B cell (primary cell): ENCODE measurements at places on chromosomes 5 and 9.

- no peak overlapping the region for H3K27ac ChIP-seq
- DNase-seq = no peak
- no peaks in the 10 kb centered on the region for H3K36me3 ChIP-seq
- no peak overlapping the region for H3K4me3 ChIP-seq
- H3K4me1 ChIP-seq = no peaks in the 10 kb centered on the region
Measured at GRCh38 chr9:135009794-135010585, 77.5 kb upstream of the OLFM1 start.

DNA sequence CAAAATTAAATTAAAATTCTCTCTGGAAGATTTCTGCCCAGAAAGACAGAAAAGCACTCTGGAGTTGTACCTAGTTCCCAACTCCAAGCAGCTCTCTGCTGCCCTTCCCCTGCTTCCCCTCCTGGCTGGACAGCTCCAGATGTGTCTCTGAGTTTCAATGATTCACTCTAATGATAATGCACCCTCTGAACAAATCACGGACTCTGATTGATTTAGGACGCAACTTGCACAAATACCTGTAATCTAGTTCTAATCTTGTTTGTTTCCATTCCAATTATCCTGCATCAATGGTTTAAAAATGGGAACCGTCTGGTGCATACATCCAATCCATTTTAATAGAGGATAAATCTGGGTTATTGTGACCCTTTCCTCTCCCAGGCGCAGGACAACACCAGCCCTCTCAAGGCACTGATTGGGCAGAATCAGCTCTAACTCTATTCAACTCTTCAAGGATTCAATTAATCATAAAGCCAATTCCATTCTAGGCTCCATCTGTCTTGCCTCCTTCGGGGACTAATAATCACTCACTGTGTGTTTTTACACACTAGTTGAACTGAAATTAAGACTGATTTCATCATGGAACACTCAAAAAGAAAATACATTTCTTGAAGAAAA, 111.2 kb upstream of the LRRTM2 start:
- H3K36me3 ChIP-seq = no peaks in the 10 kb centered on the region
- no peak overlapping the region for H3K4me3 ChIP-seq
- no peak for DNase-seq
- no peak overlapping the region for H3K27ac ChIP-seq

DNA sequence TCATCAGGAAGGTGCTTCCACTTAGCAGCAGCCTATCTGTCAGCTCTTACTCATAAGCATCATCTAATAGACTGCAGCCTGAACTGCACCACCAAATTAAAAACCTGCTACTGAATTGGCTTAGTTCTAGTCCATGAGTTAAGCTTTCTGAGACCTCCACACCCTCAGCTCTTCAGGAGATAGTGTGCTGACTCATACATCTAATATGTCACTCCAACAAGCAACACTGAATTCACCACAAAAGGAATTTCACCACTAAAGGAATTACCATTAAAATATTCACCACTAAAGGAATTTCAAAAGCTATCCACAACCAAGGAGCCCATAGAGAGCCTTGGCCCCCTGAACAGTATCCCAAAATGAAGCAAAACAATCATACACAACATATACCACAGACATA, 418.5 kb upstream of the RORB start:
- H3K4me1 ChIP-seq = no peaks in the 10 kb centered on the region
- no peaks in the 10 kb centered on the region for H3K27me3 ChIP-seq
- H3K36me3 ChIP-seq = no peaks in the 10 kb centered on the region
- DNase-seq = no peak

- no peaks in the 10 kb centered on the region for H3K4me1 ChIP-seq
- no peaks in the 10 kb centered on the region for H3K36me3 ChIP-seq
- H3K27ac ChIP-seq = no peak overlapping the region
- no peaks in the 10 kb centered on the region for H3K27me3 ChIP-seq
- DNase-seq = no peak
Measured at GRCh38 chr9:14418301-14418940, 104.5 kb upstream of the NFIB start.

GRCh38 chr9:127907867-127908659, 8.7 kb upstream of the ST6GALNAC6 start:
- peaks cover 79% of the 10 kb centered on the region for H3K4me1 ChIP-seq
- peaks cover 49% of the 10 kb centered on the region for H3K36me3 ChIP-seq
- peak; percentile 11 for DNase-seq
- peak overlapping the region; percentile 100 for H3K27ac ChIP-seq

DNA sequence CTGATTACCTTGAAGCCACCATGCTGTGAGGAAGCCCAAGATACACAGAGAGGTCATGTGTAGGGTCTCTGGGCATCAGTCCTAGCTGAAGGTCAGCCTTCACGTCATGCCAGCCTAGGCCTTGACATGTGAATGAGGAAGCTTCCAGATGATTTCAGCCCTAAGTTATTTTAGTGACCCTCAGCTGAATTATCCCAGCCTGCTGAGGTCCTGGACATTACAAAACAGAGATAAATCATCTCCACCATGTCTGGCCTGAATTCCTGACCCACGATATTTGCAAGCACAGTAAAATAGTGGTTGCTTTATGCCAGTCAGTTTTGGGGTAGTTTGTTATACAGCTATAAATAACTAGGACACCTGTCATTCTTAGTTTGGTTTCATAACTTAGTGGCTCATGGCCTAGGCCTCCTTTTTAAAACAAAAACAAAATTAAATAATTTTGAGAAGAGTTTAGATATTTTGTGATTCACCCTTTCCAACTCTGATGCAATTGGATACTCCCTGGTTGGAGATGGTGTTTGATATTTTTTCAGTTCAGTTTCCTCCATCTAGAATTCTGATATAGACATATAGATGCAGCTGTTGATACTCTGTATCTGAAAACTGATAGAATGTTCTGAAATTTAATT, 571.3 kb upstream of the CLINT1 start:
- no peak for DNase-seq
- no peak overlapping the region for H3K4me3 ChIP-seq
- peaks cover 43% of the 10 kb centered on the region for H3K4me1 ChIP-seq
- no peak overlapping the region for H3K27ac ChIP-seq
- no peaks in the 10 kb centered on the region for H3K36me3 ChIP-seq

DNA sequence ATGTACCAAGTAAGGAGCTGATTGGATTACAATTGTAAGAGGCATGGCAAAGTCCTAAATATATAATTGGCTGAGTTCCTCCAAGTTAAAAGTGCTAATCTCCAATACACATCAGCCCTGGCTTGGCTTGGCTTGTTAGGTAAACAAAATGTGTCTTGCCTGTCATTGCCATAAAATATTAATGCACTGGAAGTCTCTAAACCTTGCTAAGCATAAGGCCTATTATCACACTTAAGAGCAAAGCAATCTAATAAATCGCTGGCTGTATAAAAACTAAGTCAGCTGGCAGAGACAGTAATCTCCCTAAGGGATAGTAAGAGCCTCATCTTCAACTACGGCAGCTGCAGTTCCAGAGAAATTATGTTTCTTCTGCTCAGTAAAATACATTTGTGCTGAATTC, 418.6 kb upstream of the GRAMD2B start:
- no peaks in the 10 kb centered on the region for H3K36me3 ChIP-seq
- no peaks in the 10 kb centered on the region for H3K27me3 ChIP-seq
- H3K4me3 ChIP-seq = no peak overlapping the region
- no peak for DNase-seq

- H3K36me3 ChIP-seq = no peaks in the 10 kb centered on the region
- H3K27ac ChIP-seq = no peak overlapping the region
- H3K4me3 ChIP-seq = no peak overlapping the region
- no peaks in the 10 kb centered on the region for H3K4me1 ChIP-seq
- H3K27me3 ChIP-seq = no peaks in the 10 kb centered on the region
Measured at GRCh38 chr5:20537911-20538703, 550.1 kb upstream of the CDH18 start.

DNA sequence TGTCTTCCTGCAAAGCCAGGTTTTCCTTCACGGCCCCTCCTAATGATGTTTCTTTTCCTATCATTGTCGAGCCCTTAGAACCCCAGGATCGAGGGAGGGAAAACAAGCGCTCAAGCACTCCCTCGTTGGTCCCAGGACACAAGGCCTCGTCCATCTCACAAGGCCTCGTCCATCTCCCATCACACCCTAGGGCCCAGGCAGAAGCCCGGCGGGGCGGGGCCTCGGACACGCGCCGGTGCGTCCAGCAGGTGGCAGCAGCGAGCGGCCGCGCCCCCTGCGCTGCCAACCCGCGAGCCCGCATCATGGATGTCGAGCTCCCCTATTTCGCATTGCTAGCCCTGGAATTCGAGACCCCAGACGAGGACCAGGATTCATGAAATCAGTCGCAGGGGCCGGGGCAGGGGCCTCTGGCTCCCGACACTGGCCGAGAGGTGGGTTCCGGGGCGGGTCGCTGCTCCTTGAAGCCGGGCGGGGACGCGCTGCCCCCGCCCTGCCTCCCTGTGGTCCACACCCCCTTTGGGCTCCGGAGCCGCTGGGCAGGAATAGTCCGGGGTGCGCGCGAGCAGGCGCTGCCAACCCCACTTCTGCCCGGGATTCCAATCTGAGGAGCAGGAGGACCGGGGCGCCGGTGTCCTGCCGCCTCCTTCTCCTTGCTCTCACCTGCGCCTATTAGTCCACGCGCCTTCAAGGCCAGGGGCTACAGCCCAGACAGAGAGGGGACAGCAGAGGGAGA, at the start of gene ABLIM3:
Gene ABLIM3, plus strand, starts transcription at position 270 of the 733 bp plus-strand sequence. CDS start 603 bp downstream, outside the sequence.
- H3K27ac ChIP-seq = no peak within 1 kb of the TSS
- H3K4me1 ChIP-seq = peaks cover 9% of the 10 kb centered on the region
- H3K36me3 ChIP-seq = no peaks in the 10 kb centered on the region
- H3K4me3 ChIP-seq = peak within 1 kb of the TSS; percentile 48
- DNase-seq = peak; percentile 71

DNA sequence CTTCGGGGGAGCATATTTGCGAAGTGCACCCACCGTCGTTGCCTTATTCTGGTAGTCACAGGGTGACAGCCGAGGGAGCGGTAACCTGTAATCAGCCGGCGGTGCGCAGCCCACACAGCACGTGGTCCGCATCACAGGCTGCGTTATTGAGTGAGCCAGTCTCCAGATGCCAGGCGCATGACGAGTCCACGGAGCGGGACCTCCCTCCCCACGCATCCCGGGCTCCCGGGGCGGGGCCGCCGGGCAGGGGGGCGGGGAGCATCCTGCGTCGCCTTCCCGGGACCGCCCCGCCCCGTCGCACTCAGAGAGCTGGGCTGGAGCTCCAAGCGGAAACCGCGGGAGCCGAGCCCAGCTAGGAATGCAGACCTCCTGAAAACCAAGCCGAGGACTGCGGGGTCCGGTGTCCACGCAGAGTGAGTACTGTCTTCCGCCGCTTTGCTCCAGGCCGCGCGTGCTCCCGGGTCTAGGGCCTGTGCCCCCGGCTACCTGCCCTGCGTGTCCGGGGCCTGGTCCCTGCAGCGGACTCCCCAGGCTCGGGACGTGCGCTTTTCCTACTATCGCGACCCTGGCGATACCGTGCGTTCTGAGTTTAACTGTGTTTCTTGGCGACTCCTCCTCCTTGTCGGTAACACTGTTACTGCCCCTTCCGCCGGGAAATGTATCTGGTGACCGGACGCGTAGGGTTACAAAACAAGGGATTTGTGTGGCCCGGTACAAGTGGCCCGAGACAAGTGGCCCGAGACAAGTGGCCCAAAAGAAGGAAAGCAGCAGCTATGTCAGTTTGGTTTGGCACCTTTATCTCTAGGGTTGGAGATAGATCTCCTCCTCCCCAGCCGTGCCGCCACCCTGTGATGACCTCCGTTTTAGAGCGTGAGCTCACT, 40.6 kb downstream of the CAST start:
- H3K27me3 ChIP-seq = no peaks in the 10 kb centered on the region
- H3K4me1 ChIP-seq = peaks cover 21% of the 10 kb centered on the region
- peak overlapping the region; percentile 78 for H3K27ac ChIP-seq
- H3K36me3 ChIP-seq = no peaks in the 10 kb centered on the region
- H3K4me3 ChIP-seq = peak overlapping the region; percentile 65

DNA sequence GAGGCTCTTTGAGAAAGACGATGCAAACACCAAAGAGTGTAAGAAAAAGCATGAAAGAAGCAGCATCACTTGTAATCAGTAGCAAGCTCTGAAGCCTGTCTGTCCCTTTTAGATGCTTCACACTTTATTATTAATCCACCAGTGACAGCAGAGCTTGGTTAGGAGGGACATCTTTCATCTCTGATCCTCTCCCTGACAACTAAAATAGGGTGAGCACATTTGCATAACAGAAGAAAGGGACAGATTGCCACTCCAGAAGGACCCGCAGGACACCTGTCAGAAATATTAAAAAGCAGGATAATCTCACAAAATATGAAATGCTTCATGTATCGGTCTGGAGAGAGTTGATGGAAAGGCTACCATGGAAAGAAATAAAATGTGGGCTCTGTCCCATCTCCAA, 71.4 kb upstream of the MAP1B start:
- H3K27ac ChIP-seq = no peak overlapping the region
- no peaks in the 10 kb centered on the region for H3K36me3 ChIP-seq
- H3K4me3 ChIP-seq = no peak overlapping the region
- DNase-seq = no peak
- H3K27me3 ChIP-seq = no peaks in the 10 kb centered on the region

DNA sequence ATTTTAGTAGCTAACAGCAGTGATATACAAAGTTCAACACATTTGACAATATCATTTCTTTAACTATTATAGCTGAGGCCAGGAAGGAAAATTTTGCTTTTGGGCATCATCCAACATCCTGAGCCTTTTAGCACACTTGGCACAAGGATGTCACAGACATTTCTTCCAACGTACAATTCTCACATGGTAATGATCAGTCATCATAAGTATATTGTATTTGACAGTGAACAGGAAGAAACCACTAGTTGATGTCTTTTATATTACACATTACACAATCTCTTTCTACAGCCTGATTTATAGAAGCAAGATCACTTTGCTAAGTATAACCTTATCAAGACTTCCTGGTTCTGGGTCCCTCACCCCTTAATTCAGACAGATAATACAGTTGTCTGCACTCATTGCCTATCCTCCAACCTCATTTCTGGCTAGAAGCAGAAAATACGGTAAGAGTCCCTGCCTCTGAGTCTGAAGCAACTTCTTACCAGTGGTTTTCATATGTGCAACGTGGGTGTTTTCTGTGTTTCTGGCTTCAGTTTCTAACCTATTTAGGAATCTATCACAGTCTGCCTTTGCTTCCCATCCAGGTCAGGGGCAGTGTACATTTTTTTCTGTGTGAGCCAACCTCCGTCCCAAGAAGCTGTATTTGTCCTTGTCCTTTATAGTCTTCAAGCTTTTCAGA, 167.8 kb downstream of the PAM start:
- H3K27ac ChIP-seq = no peak overlapping the region
- no peaks in the 10 kb centered on the region for H3K36me3 ChIP-seq
- no peak overlapping the region for H3K4me3 ChIP-seq

DNA sequence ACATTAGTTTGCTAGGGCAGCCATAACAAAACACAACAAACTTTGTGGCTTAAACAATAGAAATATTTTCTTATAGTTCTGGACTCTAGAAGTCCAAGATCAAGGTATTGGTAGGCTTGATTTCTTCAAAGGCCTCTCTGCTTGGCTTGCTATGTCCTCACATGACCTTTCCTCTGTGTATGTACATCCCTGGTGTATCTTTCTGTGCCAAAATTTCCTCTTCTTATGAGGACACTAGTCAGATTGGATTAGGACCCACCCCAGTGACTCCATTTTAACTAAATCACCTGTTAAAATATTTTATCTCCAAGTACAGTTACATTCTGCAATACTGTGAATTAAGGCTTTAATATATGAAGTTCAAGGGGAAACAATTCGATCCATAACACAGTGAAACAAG, 168.9 kb upstream of the CCNH start:
- H3K36me3 ChIP-seq = no peaks in the 10 kb centered on the region
- no peaks in the 10 kb centered on the region for H3K4me1 ChIP-seq
- H3K27me3 ChIP-seq = no peaks in the 10 kb centered on the region
- DNase-seq = no peak
- no peak overlapping the region for H3K27ac ChIP-seq
